ENCODE measurements at places on chromosomes 6 and 20.

DNA sequence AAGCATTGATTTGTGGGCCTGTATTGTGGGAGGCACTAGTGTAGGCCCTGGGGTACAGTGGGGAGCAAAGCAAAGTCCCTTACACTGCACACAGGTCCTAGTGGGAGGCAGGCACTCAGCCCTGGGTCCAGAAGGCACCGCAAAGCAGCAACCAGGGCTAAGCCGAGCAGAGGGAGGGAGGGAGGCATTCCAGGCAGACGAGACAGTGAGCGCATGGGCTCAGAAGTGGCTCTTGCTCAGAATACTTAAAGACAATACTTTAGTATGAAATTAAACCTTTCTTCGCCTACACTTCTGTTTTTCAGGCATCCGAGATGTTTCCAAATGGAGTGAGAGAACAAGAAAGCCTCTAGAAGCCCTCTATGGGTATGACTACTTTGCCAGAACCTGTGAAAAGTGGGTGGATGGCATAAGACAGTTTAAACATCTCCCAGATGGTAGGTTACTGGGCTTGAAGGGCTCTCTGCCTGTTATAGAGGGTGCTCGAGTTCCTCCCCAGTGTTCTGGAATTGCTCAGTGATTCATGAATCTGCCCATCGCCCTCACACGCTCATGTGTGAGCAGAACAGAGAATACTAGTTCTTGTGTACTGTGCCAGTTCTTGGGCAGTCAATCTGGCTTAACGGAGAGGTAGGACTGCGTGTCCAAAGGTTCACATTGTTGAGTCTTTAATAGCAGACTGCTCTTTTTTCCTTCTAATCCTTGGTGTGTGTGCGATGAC is 18.7 kb downstream of the BPHL start:
- DNase-seq, result no peak

DNA sequence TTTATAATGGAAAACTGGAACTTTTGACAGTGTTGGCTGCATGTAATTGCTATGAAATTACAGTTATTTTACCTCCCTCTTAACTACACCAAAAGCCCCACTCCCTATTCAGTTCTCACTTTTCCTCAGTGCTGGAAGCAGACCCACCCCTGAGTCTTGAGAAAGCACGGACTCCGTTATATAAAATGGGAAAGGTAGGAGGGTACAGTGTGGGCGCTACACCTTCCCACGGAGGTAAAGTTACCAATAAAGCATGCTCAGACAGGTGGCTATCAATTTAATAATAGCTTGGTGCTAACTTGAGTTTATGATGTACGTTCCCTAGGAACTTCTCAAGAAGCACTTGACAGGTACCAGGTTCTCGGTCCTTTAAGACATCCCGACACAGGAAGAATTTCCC is 59.0 kb downstream of the CLIC5 start:
- DNase-seq, result no peak

- DNase-seq, result no peak
Measured at GRCh38 chr6:123333000-123333756, 303.6 kb downstream of the TRDN start.

GRCh38 chr6:105493736-105494135 is 90.9 kb upstream of the PREP start:
- DNase-seq, result no peak

- no peak for DNase-seq
Measured at GRCh38 chr20:64110411-64111068, 3.2 kb upstream of the NPBWR2 start.

DNA sequence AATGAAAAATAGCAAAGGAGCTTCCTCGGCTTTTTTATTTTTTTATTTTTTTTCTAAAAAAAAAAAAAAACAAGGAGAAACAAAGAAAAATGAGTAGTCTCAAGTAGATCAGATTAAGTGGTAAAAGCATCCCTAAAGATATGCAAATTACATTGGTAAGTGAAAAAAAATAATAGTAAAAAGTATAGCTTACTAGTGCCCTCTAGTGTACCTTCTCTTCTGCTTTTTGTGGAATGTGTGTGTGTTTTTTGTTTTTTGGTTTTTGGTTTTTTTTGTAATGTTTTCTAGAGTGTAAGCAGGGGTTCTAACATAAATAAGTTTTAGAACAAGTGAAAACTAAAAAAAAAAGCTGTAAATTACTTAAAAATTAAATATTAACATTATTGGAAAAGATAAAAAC is 1062.0 kb downstream of the HACE1 start:
- no peak for DNase-seq

DNA sequence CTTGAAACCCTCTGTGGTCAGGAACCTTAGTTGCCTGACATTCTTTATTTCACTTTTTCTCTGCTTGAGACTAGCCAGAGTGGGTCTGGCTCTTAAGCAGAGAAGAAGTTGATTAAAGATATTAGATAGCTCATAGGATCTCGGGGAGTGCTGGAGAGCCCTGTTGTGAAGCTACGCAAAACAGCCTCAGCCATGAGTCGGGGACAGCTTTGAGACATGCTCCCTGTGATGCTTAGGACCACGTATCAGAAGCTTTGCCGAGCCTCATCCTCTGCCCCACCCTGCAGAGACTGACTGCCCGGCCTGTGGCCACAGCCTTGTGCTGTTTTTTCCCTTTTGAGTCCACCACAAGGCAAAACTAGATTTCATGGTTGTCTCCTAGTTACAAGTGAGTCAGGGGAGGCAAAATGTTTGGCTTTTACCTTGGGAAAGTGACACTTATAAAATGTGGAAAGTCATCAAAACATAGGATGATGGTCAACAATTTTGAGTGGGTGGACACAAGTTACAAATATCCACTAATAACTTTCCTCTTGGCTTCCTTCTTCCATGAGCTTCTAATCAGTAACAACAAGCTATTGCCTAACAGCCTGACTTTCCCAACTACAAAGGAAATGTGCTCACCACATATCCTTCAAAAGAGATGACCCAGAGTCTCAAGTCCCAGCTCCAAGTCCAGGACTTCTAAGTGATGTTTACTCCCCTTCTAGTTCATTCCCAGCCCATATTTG is 108.4 kb downstream of the JAG1 start:
- DNase-seq, result no peak
